ENCODE measurements at places on chromosomes 13 and 19. TPM values are rescaled to one million over a fixed set of nuclear protein-coding genes. Genes with fewer than 3 reads are reported as not detected.

- no peak overlapping the region for H3K27ac ChIP-seq
- H3K36me3 ChIP-seq: no peaks in the 10 kb centered on the region
- H3K4me1 ChIP-seq: peaks cover 14% of the 10 kb centered on the region
- no peaks in the 10 kb centered on the region for H3K27me3 ChIP-seq
Measured at GRCh38 chr13:97879646-97880310, 73.7 kb upstream of the IPO5 start.

GRCh38 chr13:101382701-101383100, 33.6 kb downstream of the NALCN start:
- no peak overlapping the region for H3K27ac ChIP-seq
- no peak for DNase-seq
- no peak overlapping the region for H3K4me3 ChIP-seq
- H3K27me3 ChIP-seq: no peaks in the 10 kb centered on the region
- H3K4me1 ChIP-seq: peaks cover 6% of the 10 kb centered on the region

DNA sequence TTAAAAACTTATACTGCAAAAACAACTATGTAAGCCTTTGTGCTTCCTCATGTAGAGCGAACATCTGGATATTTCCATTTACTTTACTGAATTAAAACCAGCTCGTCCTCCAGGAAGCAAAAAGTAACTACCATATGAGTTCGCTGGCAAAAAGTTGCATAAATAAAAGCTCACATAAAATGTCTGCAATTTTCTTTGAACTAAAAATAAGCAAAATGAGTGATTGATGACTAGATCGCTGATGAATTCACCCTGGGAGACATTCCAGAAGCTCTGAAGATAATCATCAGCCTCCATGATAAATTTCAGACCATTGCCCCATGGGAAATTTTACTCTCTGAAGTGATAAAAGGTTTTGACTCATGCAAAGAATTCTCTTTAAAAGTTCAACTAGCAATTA, 67.3 kb upstream of the SACS start:
- no peaks in the 10 kb centered on the region for H3K36me3 ChIP-seq
- no peaks in the 10 kb centered on the region for H3K27me3 ChIP-seq
- no peak for DNase-seq
- no peaks in the 10 kb centered on the region for H3K4me1 ChIP-seq
- H3K4me3 ChIP-seq: no peak overlapping the region

DNA sequence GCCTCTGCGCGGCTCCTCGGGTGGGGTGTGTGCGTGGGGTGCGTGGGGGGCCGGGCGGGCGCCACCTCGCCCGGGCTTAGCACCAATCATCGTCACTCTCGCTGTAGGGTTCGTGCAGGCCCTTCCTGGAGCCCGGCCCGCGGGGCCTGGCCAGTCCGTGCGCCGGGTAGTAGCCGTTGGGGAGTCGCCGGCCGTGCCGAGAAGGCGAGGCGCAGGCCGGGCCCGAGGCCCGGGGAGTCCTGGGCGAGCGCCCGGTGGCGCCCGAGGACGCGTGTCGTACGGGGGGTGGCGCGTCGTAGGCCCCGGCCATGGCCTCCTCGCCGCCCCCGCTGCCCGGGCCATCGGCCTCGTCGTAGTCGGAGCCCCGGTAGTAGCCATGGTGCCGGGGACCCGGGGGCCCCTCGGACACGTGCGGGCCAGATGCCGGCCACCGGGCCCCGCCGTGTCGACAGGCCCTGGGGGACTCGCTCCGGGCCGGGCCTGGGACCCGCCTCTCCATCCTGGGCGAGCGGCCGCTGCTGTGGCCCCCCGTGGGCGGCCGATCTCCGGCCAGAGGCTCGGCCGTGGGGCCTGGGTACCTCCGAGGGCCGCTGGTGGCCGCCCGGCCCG, 57.1 kb downstream of the IER2 start:
- DNase-seq: peak; percentile 59
- H3K4me1 ChIP-seq: no peaks in the 10 kb centered on the region
- H3K27me3 ChIP-seq: no peaks in the 10 kb centered on the region
- no peak overlapping the region for H3K4me3 ChIP-seq

DNA sequence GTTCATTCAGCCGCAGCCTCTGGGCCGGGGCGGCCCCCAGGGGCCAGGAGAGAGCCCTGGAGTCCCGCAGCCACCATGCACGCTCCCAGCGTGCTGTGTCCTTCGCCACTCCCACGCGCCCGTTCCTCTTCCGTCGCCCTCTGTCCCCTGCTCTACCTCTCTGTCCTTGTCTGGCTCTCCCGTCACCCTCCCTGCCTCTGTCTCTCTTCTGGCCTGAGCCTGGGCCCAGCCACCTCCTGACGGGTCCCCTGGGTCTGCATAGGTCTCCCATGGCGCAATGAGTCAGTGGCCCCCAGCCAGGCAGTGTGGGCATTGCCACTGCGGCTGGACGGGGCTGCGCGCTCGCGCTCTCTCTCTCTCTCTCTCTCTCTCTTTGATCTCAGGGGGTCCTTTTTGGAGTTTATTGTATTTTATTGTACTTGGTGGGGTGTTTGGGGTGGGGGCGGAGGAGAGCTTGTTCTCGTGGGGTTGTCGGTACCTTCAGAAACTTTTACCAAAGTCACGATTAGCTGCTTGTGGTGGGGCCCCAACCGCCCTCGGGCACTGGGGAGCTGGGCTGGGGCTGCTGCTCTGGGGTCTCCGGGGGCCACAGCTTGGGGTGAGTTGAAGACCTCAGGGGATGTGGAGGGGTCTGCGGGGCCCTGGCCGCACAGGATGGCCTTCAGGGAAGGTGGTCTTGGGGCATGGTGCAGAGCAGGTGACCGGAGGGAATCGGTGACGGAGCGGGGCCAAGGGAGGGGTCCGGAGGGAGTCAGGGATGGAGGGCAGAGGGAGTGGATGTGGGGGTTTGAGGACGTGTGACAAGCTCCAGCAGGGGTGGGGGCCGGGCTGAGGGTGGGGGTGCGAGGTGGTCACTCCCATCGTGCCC, 1.7 kb upstream of the TGFBR3L start:
- peaks cover 16% of the 10 kb centered on the region for H3K27me3 ChIP-seq
- DNase-seq: no peak
- no peak overlapping the region for H3K4me3 ChIP-seq
- peaks cover 24% of the 10 kb centered on the region for H3K36me3 ChIP-seq
- no peak overlapping the region for H3K27ac ChIP-seq

GRCh38 chr13:20126541-20127261, 34.2 kb downstream of the GJA3 start:
- peaks cover 6% of the 10 kb centered on the region for H3K27me3 ChIP-seq
- no peaks in the 10 kb centered on the region for H3K36me3 ChIP-seq
- no peaks in the 10 kb centered on the region for H3K4me1 ChIP-seq
- DNase-seq: peak; percentile 27
- no peak overlapping the region for H3K4me3 ChIP-seq
- H3K27ac ChIP-seq: no peak overlapping the region

GRCh38 chr19:18898607-18899408, 2.9 kb upstream of the CERS1 start:
- no peaks in the 10 kb centered on the region for H3K27me3 ChIP-seq
- no peaks in the 10 kb centered on the region for H3K4me1 ChIP-seq
- no peak overlapping the region for H3K27ac ChIP-seq
- H3K4me3 ChIP-seq: no peak overlapping the region

The RTBDN gene
- 6.4 TPM for total RNA-seq

The ADGRE3 gene
- total RNA-seq: not detected
